ENCODE measurements at places on chromosomes 13 and 19.
A peak's percentile ranks its signal among the peaks of the same experiment; 100 is the strongest.

DNA sequence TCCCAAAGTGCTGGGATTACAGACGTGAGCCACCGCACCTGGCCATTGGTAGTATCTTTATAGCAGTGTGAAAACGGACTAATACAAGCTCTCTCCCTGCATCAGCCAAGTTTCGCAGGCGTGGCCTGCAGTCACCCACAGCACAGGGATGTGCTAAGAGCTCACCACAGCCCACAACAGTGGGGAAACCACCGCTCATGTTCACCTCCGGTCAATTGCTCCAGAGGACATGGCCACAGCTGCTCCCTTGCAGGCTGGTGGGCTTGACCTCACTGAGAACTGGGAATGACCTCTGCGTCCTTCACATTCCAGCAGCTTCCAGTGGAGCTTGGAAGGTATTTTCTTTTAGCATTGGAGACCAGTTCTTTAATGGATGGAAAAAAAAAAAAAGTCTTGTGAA lies 156.4 kb downstream of the KCTD15 start:
- no peak for DNase-seq

DNA sequence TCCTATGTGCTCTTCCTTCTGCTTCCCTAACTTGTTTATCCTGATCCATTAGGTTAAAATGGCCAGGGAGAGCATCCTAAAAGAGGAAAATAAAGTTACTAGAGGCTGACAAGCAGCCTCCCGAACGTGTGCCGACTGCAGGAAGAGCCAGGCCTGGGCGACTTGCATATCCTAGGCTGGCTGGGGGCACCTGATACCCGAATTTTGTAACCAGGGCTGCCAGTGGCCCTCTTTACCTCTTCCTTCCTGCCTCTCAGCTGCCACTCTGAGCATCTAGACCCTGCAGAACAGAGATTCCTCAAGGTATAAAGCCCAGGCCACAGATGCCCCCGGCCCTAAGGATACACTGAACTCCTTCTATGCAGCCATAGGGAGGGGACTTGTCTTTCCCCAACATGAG lies 48.5 kb upstream of the KATNAL1 start:
- DNase-seq: no peak

GRCh38 chr19:6773323-6773931 lies 919 bp downstream of the VAV1 start:
- no peak for DNase-seq

DNA sequence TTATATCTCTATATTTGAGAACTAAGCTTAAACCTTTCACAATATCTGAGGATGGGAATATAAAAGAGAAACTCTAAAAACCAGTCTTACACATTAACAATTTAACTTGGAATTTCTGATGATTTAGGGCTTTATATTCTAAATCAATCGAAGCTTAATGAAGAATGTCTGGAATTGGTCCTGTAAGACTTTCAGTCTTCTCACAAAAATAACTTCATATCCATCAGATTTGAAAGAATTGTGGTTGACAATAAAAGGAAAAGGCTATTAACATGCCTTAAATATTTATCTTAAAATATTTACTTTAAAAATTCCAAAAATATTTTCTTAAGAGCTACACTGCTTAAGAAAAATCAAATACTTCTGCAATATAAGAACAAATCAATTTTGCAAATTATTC lies 27.3 kb downstream of the MYCBP2 start:
- no peak for DNase-seq

GRCh38 chr13:20672772-20673171 lies 30.7 kb upstream of the IL17D start:
- DNase-seq: no peak

- no peak for DNase-seq
These were observed 12.1 kb downstream of the SERTM1 start for GRCh38 chr13:36685927-36686326.

DNA sequence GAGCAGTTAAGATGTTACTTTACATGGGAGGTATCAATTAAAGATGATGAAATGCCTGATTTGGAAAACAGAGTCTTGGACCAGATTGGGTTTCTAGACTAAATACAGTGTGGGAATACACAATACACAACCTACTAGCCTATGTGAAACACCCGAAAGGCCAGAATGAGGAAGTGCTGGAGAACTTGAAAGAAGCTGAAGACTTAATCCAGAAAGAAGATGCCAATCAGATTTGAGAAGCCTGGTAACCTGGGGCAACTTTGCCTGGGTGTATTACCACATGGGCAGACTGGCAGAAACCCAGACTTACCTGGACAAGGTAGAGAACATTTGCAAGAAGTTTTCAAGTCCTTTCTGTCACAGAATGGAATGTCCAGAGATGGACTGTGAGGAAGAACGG lies 43.2 kb downstream of the N4BP2L1 start:
- no peak for DNase-seq

DNA sequence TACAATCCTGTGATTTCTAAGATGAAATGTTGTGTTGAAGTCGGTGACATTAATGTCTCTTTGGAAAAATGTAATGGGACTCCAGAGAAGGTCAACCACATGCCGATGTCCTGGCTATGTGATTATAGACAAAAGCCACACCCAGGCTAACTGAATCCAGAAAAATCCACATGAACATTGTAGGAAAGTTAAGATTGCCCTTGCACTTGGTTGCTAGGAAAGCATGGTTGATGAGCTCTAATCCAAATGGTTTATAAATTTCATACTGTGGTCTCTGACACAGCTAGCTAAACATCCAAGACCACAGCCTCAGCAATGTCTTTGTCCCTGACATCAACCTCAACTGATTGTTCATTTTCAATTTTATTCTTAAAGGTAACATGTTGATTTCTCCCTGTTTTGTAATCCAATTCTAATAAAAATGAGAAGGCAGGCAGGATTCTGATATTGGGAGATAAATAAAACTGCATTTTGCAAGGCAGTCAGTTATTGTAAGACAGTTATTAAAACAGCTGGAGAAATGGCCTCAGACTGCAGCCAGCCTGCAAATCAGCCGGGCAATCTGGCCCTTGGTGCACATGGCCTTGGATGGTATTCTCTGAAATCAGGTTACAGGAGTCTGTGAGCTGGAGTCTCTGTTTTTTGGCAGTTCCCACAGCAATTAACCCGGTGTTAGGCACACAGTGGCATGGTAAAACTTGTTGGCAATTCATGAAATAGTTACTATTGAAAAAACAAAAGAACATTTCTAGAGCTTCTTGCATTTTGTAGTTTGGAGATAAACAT lies 93.9 kb downstream of the STARD13 start:
- no peak for DNase-seq

DNA sequence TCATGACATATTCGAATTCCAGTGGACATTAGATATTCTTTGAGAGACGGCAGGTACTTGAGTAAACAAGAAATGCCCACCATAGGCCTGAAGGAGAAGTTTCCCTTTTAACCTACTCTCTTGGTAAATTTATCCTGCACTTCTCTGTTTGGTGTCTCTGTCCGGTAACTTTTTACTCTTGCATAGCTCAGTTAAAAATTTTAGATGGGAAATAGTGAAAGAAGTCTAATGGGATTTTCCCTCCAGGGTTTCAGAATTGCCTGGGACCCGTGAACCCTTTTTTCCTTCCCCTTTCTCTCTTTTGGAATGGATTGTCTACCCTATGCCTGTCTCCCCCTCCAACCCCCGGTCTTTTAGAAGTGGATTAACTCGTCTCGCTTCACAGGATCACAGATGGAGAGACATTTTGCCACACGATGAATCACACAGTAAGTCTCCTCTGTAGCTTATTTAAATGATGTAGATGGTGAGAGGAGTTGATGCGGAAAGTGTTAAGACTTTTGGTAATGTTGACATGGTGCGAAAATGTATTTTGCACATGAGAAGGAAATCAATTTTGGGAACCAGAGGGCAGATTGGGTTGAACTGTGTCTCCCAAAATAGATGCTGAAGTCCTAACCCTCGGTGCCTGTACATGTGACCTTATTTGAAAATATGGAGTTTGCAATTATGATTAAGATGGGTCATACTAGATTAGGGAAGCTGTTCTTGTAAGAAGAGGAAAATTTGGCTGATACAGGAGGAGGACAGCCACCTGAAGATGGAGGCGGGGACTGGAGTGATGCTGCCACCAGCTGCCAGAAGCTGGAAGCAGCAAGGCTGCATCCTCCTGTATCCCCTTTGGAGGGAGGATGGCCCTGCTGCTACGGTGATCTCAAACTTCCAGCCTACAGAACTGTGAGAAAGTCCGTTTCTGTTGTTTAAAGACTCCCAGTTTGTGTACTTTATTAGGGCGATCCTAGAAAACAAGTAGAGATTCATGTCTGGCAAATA lies 711 bp upstream of the MIPEP start:
- DNase-seq: no peak

DNA sequence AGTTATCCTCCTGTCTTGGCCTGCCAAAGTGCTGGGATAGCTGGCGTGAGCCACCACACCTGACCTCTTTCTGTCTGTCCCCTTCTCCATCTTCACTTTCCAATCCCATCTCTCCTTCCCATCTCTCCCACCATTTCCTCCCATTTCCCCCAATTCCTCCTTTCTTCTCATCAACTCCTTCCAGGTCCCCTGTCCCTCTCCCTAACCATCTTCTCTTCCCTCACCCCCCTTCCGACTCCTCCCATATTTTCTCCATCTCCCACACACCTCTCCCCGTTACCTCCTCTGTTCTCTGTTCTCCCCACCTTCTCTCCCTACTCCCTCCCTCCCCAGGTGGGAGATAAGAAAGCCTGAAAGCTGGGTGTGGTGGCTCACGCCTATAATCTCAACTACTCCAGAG lies 40.6 kb downstream of the KEAP1 start:
- no peak for DNase-seq

DNA sequence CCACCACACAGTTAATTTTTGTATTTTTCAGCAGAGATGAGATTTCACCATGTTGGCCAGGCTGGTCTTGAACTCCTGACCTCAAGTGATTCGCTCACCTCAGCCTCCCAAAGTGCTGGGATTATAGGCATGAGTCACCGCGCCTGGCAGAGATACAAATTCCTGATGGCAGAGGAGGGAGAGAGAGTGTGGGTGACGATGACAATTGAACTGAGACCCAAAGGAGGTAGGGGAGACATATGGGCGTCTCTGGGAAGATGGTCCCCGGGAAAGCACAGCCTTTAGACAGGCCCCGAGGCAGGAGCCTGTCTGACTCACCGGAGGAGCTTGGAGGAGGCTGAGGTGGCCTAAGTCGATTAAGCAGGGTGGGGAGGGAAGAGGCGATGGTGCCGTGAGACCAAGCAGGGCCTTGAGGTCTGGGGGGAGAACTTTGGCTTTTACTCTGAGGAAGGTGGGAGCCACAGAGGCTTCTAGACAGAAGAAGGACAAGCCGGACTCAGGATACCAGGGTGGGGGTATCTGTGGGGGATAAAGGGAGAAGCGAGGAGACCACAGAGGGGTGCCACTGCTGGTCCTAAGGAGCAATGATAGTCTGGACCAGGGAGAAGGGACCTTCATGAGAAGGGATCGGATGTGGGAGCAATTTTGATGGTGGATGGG lies 38.2 kb downstream of the ARRDC2 start:
- DNase-seq: peak; percentile 74

DNA sequence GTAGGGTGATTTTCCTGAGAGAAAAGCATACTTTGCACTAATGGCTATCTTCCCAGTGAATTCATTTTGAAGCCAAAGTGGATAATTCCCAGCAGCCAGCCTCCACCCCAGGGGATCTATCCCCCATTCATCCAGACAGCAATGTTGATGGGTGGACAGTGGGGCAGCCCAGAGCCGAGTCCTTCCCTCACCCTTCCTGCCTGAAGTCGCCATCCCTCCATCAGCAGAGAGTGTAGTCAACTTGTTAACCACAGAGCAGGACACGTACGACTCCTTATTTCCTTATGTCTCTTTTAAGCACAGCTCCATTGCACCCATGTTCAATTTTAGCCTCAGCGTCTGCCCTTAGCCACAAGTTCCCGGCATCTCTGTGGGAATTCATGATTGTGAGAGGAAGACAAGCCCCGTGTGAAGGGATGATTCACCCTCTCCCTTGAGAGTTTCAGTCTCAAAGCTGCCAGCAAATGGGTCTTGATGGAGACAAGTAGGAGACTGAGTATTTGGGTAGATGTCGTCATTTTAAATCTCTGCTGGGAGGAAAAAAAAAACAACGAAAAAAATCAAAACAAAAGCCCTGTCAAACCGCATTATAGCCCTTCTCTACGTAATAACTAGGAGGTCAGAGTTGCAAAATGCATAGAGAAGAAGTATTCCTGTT lies 58.3 kb upstream of the MEDAG start:
- DNase-seq: peak; percentile 99

- no peak for DNase-seq
These were observed 25.4 kb downstream of the SERP2 start for GRCh38 chr13:44399074-44399473.

DNA sequence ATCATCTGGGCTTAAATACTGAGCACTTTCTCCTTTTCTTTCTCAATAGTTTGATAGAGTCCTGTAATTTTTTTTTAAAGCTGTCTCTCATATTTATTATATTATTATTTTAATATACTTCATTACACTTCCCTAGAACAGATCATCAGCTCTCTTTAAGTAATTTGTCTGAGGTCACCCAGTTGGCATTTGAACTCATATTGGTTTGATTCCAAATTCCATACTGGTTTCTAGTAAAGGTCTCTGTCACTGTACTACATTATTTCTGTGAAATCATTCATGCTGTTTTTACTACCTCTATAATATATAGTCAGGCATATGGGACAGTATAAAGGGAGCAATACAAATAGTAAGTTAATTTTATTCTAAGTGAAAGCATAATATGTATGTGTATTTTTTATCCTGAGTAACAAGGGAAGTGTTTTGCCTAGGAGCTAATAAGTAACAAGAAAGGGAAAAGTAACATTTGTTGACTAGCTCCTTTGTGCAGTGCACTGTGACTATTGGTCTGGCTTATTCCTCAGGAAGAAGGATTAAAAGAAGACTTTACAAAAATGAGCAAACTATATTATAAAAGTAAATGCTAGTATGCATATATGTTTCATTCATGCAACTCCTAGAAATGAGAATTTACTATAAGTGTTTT lies 14.3 kb downstream of the LPAR6 start:
- no peak for DNase-seq

DNA sequence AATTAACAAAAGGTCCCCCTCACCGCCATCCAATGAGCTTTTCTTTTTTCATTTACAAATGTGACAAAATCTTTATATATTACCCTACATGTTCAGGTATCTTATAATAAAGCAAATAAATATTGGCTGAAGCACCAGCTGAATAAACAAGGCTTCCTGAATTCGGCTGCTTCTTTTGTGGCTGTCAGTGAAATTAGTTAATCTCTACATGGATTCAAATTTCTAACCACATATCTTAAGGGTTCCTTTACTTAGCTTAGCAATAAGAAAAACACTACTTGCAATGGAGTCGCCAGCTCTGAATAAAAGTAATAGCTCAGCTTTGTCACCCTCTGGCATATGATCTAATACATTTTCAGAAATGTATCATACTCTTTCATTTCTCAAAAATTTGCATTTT lies 104.3 kb downstream of the CCNA1 start:
- DNase-seq: no peak

- DNase-seq: no peak
These were observed 23.8 kb upstream of the SMIM17 start for GRCh38 chr19:56619121-56619520.

- no peak for DNase-seq
These were observed 483.0 kb upstream of the NBEA start for GRCh38 chr13:34458756-34459715.

DNA sequence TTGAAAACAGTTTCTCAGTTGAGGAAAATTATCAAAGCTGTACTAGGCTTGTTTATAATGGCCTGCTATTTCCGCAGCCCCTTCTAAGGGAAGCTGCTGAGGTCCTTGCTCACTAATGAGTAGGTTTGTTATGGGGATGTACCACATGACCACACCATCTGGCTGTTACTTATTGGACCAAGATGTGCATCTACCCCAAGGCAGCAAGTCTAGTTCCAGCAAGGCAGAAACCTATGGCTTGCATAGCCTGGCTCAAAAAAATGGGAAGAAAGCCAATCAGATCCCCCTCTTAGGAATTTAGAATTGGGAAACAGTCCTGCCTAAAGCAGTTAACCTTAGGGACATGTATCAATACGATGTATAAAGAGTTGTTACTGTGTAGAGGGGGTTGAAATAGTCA lies 186.5 kb upstream of the SPRY2 start:
- no peak for DNase-seq
